ENCODE measurements at places on chromosomes 11 and 22. TPM values are rescaled to one million over a fixed set of nuclear protein-coding genes. Genes with fewer than 3 reads are reported as not detected.

Gene SLC22A6
- total RNA-seq: not detected

GRCh38 chr22:41001722-41002122, 50.5 kb downstream of the RBX1 start:
- no peak for DNase-seq

Gene CRYBB3
- total RNA-seq: 0.72 TPM

Gene VPREB1
- not detected for total RNA-seq

DNA sequence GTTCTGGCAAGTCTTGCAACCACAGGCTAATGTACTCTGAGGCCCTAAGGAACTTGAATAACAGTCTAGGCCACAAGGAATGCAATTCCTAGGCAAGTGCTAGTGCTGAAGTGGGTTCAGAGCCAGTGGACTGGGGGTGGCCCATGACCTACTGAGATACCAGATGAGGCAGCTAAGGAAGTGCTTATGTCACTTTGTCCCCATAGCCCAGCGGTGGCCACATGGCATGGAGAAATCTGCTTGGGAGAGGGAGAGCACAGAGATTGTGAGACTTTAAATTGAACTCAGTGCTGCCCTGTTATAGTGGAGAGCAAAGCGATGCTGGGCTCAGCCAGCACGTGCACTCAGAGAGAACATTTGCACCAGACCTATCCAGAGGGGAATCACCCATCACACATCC, 629.5 kb downstream of the JRKL start:
- DNase-seq: no peak

- peak; percentile 95 for DNase-seq
These were observed 398 bp upstream of the ATG16L2 start for GRCh38 chr11:72813740-72814285.

Gene TRIM44
- 67.2 TPM for total RNA-seq

DNA sequence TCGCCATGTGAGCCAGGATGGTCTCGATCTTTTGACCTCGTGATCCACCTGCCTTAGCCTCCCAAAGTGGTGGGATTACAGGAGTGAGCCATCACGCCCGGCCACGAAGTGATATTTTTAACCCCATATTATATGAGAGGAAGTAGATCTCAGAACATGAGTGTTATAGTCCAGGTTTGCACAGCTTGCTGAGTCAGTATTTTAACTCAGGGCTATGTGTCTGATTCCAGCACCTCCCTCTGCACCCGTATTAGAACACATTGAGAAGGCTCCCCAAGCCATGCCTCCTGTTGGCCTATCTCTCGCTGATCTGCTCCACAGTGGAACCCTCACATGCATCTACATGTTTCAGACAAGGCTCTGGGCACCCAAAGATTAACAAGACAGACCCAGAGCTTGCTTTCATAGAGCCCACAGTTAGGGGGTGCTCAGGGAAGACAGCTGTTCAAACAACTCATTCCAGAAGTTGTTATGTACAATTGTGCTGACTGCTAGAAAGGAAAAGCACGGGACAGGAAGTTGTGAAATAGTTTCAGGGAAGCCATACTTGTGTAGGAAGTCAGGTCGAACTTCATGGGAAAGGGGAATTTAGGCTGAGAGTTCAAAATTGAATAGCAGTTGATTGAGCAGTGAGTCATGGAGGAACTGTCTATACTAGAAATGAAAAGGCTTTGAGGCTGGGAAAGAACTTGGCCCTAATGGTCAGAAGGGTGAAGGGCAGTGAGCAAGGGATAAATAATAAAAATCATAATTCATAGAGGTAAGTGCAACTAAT, 49.3 kb upstream of the CLPB start:
- DNase-seq: no peak

DNA sequence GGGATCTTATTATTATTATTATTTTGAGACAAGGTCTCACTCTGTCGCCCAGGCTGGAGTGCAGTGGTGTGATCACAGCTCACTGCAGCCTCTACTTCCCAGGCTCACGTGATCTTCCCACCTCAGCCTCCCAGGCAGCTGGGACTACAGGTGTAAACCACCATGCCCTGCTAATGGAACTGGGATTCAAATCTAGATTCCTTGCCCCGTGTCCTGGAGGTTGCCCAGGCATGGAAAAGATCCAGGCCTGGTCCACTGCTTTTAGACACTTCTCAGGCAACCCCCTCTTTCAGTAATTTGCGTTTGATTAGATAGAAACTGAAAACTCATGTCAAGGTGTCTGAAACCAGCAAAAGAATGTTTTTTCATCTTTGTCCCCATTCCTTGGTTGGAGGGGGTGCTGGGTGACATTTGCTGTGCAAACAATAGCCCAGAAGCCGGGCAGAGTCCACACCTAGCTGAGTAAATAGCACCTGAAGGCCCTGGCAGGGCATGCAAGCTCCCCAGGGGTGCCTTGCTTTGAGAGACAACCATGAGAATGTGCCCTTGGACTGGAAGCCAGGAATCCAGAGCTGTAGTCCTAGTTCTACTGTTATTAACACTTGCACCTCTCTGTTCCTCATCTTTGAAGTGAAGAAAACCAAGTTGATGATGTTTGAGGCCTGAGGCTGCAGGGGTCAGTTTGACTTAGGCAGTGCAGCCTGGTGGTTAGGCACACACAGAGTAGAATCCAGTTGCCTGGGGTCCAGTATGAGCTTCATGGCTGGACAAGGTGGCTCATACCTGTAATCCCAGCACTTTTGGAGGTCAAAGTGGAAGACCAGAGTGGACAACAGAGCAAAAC, 19.1 kb upstream of the XBP1 start:
- DNase-seq: no peak
